Testis (tissue), 5 donors: ENCODE measurements at places on chromosomes 12 and 14. TPM values are rescaled to one million over a fixed set of nuclear protein-coding genes. Genes with fewer than 3 reads are reported as not detected.

DNA sequence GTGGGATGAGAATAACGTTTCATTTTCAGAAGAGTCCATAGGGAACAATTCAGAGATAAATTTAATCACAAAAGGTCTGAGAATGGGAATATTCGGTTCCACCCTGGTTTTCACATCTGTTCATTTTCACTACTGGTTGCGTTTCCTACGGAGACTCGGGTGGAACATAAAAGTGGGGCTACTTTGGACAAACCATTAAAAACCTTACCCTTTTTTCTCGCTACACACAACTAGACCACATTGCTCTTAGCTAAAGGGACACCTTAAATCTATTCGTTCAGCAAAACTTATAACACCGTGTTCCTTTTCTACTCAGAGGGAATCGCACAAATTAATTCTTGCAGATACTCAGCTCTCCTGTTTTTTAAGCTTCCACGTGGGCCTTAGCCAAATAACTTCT is 1.0 kb upstream of the SUDS3 start:
- H3K4me3 ChIP-seq: peak overlapping the region; percentile 94
- DNase-seq: no peak
- no peaks in the 10 kb centered on the region for H3K36me3 ChIP-seq
- H3K27ac ChIP-seq: peak overlapping the region; percentile 97

Gene CBLN3
- 13.5 TPM for total RNA-seq

DNA sequence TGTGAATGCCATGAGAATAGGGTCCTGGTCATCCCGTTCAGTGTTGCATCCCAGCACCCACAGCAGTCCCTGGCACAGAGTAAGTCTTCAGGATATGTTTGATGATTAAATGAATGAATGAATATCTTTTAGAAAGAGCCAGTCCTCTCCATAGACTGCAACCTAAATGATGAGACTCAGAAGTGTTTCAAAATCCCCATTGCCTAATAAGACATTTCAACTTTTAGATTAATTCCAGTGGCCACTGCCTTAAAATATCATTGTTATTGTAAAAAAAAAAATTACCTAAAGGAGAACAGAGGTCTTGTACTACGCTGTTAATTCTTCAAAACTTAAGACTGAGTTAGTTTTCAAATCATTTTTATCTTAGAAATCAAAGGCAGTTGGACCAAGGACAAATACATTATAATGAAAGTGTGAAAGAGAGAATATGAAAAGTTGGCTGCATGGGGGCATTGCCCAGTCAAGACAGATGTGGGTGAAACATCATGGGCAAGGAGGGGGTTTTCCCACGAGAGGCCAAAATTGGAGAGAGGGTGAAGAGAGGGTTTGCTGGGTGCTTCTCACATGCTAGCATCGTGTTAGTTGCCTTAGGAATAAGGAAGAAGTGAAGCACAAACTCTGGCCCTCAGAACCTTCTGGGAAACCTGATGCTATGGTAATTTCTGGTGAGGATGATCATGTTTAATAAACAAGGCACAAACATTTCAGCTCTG is 26.3 kb upstream of the CPM start:
- H3K27ac ChIP-seq: no peak overlapping the region
- no peak for DNase-seq
- H3K36me3 ChIP-seq: no peaks in the 10 kb centered on the region
- H3K4me1 ChIP-seq: peaks cover 3% of the 10 kb centered on the region
- H3K27me3 ChIP-seq: no peaks in the 10 kb centered on the region

GRCh38 chr12:103840462-103840875 is 565 bp downstream of the NT5DC3 start:
- H3K27me3 ChIP-seq: no peaks in the 10 kb centered on the region
- H3K4me1 ChIP-seq: peaks cover 4% of the 10 kb centered on the region
- H3K36me3 ChIP-seq: no peaks in the 10 kb centered on the region

Gene FERMT2
- total RNA-seq: 45.7 TPM

Gene TMEM132D
- 0.47 TPM for total RNA-seq

- H3K27ac ChIP-seq: peak overlapping the region; percentile 93
- H3K36me3 ChIP-seq: no peaks in the 10 kb centered on the region
- H3K27me3 ChIP-seq: no peaks in the 10 kb centered on the region
- H3K4me3 ChIP-seq: peak overlapping the region; percentile 82
These were observed 2.0 kb downstream of the BHLHE41 start for GRCh38 chr12:26122681-26123481.

DNA sequence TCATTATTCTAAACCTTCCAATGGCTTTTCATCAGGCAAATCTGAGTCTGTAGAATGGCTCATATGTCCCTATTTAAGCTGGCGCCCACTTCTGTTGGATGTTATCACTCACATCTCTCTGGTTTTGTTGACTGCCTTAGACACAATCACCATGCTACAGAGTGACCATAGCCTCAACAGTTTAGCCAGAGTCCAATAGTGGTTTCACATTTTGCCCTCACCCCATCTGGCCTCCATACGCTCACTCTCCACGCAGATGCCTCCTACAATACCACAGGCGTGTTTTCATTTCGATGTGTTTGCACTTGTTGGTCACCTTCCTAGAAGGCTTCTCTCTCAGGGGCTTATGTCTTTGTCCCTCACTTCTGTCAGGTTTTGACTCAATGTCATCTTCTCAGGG is 3.4 kb downstream of the KLRB1 start:
- no peaks in the 10 kb centered on the region for H3K36me3 ChIP-seq
- no peaks in the 10 kb centered on the region for H3K4me1 ChIP-seq
- no peak overlapping the region for H3K27ac ChIP-seq
- H3K27me3 ChIP-seq: no peaks in the 10 kb centered on the region
- no peak for DNase-seq

- H3K4me1 ChIP-seq: peaks cover 9% of the 10 kb centered on the region
- H3K36me3 ChIP-seq: no peaks in the 10 kb centered on the region
- no peaks in the 10 kb centered on the region for H3K27me3 ChIP-seq
- H3K4me3 ChIP-seq: peak within 1 kb of the TSS; percentile 73
- no peak within 1 kb of the TSS for H3K27ac ChIP-seq
These were observed at the start of gene PPM1H for GRCh38 chr12:62934799-62935674. Gene PPM1H (minus strand): TSS chr12:62935150. CDS start chr12:62934736, 414 bp downstream.

DNA sequence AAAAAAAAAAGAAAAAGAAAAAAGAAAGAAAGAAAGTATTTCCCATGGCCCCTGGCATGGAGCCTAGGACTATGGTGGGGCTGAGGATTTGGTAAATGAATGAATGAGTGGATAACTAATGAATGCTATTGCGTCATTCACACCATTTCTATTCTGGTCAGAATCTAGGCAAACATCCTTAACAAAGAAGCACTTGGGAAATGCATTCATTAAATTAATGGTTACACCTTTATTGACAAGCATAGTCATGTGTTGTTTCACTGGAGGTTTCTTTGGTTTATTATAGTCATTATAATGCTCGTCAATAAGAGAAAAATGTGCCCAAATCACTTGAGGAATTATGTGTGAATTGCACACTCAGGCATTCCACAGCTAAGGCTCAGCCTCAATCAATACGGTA is 13.6 kb upstream of the AQP2 start:
- H3K36me3 ChIP-seq: no peaks in the 10 kb centered on the region
- H3K27ac ChIP-seq: no peak overlapping the region
- H3K4me1 ChIP-seq: peaks cover 10% of the 10 kb centered on the region
- DNase-seq: no peak
- H3K4me3 ChIP-seq: no peak overlapping the region
- H3K27me3 ChIP-seq: no peaks in the 10 kb centered on the region

DNA sequence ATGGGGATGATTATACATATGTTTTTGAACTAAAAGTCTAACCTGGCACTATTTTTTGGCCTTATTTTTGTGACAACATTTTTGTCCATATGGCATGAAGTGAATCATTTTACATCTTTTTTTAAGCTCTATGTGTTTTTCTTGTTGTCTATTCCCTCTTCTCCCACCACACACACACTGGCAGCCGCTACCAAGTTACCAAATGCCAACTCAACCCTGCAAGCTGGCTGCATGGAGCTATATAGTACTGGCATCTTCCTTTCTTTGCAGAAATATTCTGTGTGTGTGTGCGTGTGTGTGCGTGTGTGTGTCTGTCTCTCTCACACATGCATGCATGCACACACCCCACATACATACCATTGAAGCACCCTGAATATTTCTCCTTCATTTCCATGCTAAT is 278.9 kb upstream of the SOX5 start:
- no peaks in the 10 kb centered on the region for H3K27me3 ChIP-seq
- no peaks in the 10 kb centered on the region for H3K4me1 ChIP-seq
- H3K36me3 ChIP-seq: no peaks in the 10 kb centered on the region
- no peak for DNase-seq

GRCh38 chr12:13452955-13453570 is 256.5 kb downstream of the EMP1 start:
- no peak overlapping the region for H3K4me3 ChIP-seq
- H3K27me3 ChIP-seq: no peaks in the 10 kb centered on the region
- no peaks in the 10 kb centered on the region for H3K4me1 ChIP-seq
- no peak for DNase-seq

DNA sequence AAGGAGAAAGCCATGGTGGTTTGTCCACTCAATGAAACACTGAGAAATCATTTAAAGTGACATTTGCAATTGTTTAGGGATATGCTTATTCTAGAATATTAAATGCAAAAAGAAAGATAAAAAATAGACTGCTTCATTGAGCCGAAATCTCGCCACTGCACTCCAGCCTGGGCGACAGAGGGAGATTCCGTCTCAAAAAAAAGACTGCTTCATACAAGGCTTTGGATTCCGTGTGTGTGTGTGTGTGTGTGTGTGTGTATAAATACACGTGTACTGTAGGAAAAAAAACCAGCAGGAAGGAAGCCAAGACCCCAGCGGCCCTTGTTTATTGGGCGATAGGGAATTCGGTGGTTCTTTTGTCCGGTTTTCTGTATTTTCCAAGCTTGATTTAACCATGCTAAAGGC is 3.2 kb upstream of the ZNF839 start:
- no peaks in the 10 kb centered on the region for H3K27me3 ChIP-seq
- DNase-seq: peak; percentile 67
- peak overlapping the region; percentile 98 for H3K27ac ChIP-seq
- H3K4me3 ChIP-seq: peak overlapping the region; percentile 61

DNA sequence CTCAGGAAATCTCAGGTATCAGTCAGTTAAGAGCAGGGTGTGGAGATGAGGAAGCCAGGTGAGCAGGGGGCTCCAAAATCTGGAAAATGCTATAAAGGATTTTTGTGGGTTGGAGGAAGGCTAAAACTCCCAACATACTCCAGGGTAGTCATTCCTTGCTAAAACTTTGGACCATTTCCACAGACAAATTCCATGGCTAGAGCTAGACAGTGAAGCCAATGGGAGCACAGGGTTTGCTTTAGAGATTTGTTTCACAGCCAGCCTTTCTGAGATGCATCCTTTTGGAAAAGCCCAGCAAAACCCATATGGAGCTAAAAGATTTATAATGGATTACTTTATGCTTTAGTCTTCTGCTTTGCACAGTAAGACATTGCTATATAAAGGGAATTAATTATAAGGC is 146.5 kb downstream of the SAMD4A start:
- H3K36me3 ChIP-seq: no peaks in the 10 kb centered on the region
- peaks cover 20% of the 10 kb centered on the region for H3K4me1 ChIP-seq
- no peaks in the 10 kb centered on the region for H3K27me3 ChIP-seq
- H3K27ac ChIP-seq: no peak overlapping the region
- DNase-seq: no peak
- no peak overlapping the region for H3K4me3 ChIP-seq

DNA sequence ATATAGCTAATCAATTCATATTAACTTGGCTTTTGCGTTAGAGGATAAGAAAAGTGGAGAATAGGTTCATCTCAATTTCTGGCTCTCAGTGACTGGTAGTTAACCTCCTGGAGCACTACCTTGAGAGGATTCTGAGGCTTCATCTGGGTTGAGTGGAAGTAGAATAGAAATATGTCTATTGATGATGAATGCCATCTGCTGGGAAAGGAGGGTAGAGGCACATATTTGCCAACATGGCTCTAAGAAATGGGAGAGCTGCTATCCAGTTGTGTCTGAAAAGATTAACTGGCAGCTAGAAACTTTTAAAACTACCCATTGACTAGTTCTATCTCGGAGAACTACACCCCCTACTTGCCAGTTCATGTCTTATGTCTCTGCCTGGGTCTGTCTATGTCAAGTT is 530.1 kb downstream of the NRXN3 start:
- H3K27me3 ChIP-seq: no peaks in the 10 kb centered on the region
- H3K27ac ChIP-seq: no peak overlapping the region
- no peaks in the 10 kb centered on the region for H3K36me3 ChIP-seq
- no peaks in the 10 kb centered on the region for H3K4me1 ChIP-seq
- no peak for DNase-seq

DNA sequence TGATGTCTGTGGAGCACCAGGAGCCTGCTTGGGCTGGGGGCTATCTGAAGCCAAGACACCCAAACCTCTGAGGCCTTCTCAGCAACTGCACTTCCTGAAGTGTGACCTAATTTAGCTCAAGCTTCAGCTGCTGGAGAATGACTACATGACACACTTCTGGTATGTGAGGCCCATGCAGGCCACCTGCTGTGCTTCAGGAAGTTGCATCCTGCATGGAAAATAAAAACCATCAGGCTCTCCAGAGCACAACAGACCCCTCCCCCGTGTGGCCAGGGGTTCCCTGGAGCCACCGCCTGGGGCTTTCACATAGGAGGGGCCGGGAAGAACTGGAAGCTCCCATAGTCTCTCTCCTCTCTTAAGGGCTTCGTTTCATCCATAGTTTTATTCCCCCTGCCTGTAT is 217.7 kb downstream of the SLC15A4 start:
- no peaks in the 10 kb centered on the region for H3K27me3 ChIP-seq
- H3K4me3 ChIP-seq: no peak overlapping the region
- DNase-seq: no peak
- H3K4me1 ChIP-seq: no peaks in the 10 kb centered on the region
- no peak overlapping the region for H3K27ac ChIP-seq

- no peaks in the 10 kb centered on the region for H3K4me1 ChIP-seq
- no peaks in the 10 kb centered on the region for H3K36me3 ChIP-seq
- no peak overlapping the region for H3K27ac ChIP-seq
- DNase-seq: no peak
- no peak overlapping the region for H3K4me3 ChIP-seq
These were observed 417.0 kb upstream of the RGS6 start for GRCh38 chr14:71514941-71515919.

GRCh38 chr12:62613081-62613480 is 146.5 kb downstream of the MON2 start:
- no peak for DNase-seq
- no peaks in the 10 kb centered on the region for H3K36me3 ChIP-seq
- H3K4me1 ChIP-seq: no peaks in the 10 kb centered on the region
- no peak overlapping the region for H3K4me3 ChIP-seq
- H3K27me3 ChIP-seq: no peaks in the 10 kb centered on the region

Gene SIX1
- 8.7 TPM for total RNA-seq

DNA sequence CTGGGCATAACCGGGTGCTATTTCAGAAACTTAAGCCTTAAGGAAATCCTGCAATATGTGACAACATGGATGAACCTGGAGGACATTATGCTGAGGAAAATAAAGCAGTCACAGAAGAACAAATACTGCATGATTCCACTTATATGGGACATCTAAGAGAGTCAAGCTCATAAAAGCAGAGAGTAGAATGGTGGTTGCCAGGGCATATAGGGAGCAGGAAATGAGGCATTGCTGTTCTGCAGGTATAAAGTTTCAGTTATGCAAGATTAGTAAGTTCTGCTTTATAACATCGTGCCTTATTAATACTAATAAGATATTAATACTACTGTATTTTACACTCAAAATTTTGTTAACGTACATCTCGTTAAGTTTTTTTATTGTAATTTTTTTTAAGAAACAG is 124.2 kb upstream of the ATF1 start:
- no peaks in the 10 kb centered on the region for H3K4me1 ChIP-seq
- H3K36me3 ChIP-seq: no peaks in the 10 kb centered on the region
- no peak overlapping the region for H3K4me3 ChIP-seq
- DNase-seq: no peak
- H3K27me3 ChIP-seq: no peaks in the 10 kb centered on the region
- no peak overlapping the region for H3K27ac ChIP-seq

GRCh38 chr12:109523504-109523903 is 46.1 kb downstream of the UBE3B start:
- H3K4me1 ChIP-seq: peaks cover 9% of the 10 kb centered on the region
- H3K36me3 ChIP-seq: no peaks in the 10 kb centered on the region
- H3K27me3 ChIP-seq: no peaks in the 10 kb centered on the region
- H3K4me3 ChIP-seq: no peak overlapping the region
- no peak overlapping the region for H3K27ac ChIP-seq

Gene CRACR2A
- total RNA-seq: 5.0 TPM
